ENCODE measurements at places on chromosomes 7 and 10.

GRCh38 chr7:94355454-94355853, 39.2 kb upstream of the COL1A2 start:
- DNase-seq = no peak

DNA sequence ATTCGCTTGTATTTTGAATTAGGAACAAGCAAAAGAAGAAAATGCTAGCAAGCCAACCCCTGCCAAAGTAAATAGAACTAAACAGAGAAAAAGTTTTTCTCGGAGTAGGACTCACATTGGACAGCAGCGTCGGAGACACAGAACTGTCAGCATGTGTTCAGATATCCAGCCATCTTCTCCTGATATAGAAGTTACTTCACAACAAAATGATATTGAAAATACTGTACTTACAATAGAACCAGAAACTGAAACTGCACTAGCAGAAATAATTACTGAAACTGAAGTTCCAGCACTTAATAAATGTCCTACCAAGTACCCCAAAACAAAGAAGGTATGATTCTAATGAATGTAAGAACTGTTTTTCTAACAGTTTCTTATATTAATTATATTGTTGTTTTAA, 87.9 kb downstream of the KMT2E start:
- DNase-seq = no peak

- DNase-seq = no peak
Measured at GRCh38 chr7:1210321-1210978, 22.2 kb upstream of the UNCX start.

DNA sequence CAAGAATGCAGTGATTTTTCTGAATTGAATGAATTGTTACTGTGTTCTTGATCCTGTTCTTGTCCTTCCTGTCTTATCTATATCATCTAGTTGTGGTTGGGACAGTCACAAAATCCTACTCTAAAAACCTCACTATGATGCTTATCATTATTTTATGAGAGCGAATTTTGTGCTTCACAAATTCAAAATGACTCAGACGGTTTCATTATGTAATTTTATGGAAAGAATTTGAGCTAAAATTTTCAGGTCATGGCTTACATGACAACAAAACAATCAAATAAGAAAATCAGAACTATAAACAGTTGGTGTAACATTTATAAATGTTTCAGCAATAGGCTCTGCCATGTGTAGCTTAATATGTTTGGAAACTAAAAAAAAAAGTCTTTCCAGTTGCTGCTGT, 6.9 kb downstream of the PRKAR2B start:
- DNase-seq = no peak

DNA sequence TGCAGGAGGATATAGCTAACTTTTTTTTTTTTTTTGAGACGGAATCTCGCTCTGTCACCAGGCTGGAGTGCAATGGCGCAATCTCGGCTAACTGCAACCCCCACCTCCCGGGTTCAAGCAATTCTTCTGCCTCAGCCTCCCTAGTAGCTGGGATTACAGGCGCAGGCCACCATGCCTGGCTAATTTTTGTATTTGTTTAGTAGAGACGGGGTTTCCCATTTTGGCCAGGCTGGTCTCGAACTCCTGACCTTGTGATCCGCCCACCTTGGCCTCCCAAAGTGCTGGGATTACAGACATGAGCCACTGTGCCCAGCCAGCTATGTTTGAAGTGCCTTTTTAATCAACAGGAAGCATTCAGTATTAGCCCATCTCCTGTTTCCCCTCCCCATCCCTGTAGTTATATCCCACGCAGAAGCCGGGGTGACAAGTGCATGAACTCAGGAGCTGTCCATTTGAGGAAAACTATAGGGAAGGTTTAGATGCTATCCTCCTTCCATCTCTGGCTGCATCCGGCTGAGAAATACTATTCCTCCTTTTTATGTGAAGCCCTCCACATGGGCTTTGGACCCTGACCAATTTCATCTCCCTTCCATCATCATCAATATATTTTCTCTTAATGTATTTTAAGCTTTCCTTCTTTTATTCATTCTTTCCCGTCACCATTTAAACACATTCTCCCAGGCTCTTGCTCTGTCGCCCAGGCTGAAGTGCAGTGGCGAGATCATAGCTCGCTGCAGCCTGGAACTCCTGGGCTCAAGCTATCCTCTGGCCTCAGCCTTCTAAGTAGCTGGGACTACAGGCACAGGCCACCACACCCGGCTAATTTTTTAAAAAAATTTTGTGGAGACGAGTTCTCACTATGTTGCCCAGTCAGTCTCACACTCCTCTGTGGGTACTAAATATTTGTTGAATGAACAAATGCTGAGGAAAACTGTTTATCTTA, 1.3 kb upstream of the POT1 start:
- no peak for DNase-seq

GRCh38 chr10:92991513-92991912, 69.1 kb upstream of the CYP26C1 start:
- no peak for DNase-seq

DNA sequence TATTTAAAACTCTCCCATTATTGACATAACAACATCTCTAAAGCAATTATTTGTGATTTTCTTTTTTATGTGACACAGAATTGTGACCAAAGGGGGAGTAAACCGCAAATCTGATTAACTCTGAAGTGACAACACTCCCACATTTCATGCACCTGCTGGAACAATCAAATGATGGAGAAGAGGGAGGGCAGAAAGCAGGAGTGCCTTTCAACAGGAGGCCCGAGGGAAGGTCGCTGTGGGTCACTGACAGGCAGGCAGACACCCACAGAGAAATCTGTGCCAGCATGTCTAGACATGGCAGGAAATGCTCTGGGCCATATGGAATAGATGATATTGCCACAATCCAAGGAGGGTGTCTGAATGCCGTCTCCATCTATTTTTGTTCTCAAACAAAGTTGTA, 247.3 kb downstream of the DOCK4 start:
- DNase-seq = no peak

Data from stimulated activated naive CD4-positive, alpha-beta T cell treated with Interleukin-2 at 50 U/mL for 16 hours (primary cell).